Stomach (tissue), 19 donors: ENCODE measurements at places on chromosomes 11 and 22. TPM values are rescaled to one million over a fixed set of nuclear protein-coding genes. Genes with fewer than 3 reads are reported as not detected.

PDE3B gene
- 1.2 TPM for polyA plus RNA-seq

VSIG10L2 gene
- polyA plus RNA-seq, result 1.4 TPM

HBG1 gene
- not detected for polyA plus RNA-seq

CDHR5 gene
- polyA plus RNA-seq, result 2.2 TPM

NRIP3 gene
- 0.81 TPM for polyA plus RNA-seq

OR4C16 gene
- not detected for polyA plus RNA-seq

ALX4 gene
- polyA plus RNA-seq, result not detected

TREH gene
- polyA plus RNA-seq, result 2.2 TPM

VPS11 gene
- polyA plus RNA-seq, result 43.1 TPM

SOX10 gene
- 1.7 TPM for polyA plus RNA-seq

PATE4 gene
- not detected for polyA plus RNA-seq

SYCE3 gene
- not detected for polyA plus RNA-seq

KRTAP5-2 gene
- polyA plus RNA-seq, result not detected

DERL3 gene
- 6.2 TPM for polyA plus RNA-seq

APOBEC3H gene
- polyA plus RNA-seq, result 0.63 TPM

MS4A8 gene
- polyA plus RNA-seq, result 5.7 TPM

CATSPER1 gene
- polyA plus RNA-seq, result 1.4 TPM

CNGA4 gene
- 0.08 TPM for polyA plus RNA-seq

ANO5 gene
- 0.62 TPM for polyA plus RNA-seq

SCT gene
- polyA plus RNA-seq, result not detected

CCND1 gene
- 17.6 TPM for polyA plus RNA-seq

OR52I2 gene
- polyA plus RNA-seq, result not detected

RHOD gene
- 46.8 TPM for polyA plus RNA-seq

RASSF10 gene
- 0.92 TPM for polyA plus RNA-seq

ROBO4 gene
- 2.0 TPM for polyA plus RNA-seq

RBMXL2 gene
- not detected for polyA plus RNA-seq

SAA4 gene
- polyA plus RNA-seq, result not detected

NOX4 gene
- polyA plus RNA-seq, result 0.50 TPM

B3GAT1 gene
- polyA plus RNA-seq, result 12.6 TPM

SHANK2 gene
- 1.6 TPM for polyA plus RNA-seq

FDXACB1 gene
- polyA plus RNA-seq, result 1.7 TPM

TMEM25 gene
- polyA plus RNA-seq, result 4.0 TPM

ASCC2 gene
- 53.5 TPM for polyA plus RNA-seq

NLRP14 gene
- not detected for polyA plus RNA-seq

PLAAT5 gene
- polyA plus RNA-seq, result 1.1 TPM
